Astrocyte of the hippocampus (primary cell): ENCODE measurements at places on chromosomes 7 and 10.

- DNase-seq = peak; percentile 18
Measured at GRCh38 chr7:108030516-108030915, 27.6 kb upstream of the LAMB1 start.

DNA sequence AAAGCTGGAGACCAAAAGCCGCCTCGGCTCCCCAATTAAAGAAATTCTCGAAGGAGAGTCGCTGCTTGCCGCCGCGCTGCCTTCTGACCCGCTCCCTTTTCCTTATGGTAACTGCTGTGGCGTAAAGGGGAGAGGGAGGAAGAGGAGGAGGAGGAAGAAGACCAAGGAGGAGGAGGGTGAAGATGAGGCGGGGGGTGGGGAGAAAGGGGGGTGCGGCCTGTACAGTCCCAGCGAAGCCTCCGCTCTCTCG, 388 bp downstream of the CNOT4 start:
- DNase-seq = no peak

GRCh38 chr10:5944389-5945189, 32.8 kb downstream of the IL15RA start:
- DNase-seq = peak; percentile 99

GRCh38 chr10:73998929-73999691, 1.2 kb downstream of the VCL start:
- DNase-seq = peak; percentile 88

DNA sequence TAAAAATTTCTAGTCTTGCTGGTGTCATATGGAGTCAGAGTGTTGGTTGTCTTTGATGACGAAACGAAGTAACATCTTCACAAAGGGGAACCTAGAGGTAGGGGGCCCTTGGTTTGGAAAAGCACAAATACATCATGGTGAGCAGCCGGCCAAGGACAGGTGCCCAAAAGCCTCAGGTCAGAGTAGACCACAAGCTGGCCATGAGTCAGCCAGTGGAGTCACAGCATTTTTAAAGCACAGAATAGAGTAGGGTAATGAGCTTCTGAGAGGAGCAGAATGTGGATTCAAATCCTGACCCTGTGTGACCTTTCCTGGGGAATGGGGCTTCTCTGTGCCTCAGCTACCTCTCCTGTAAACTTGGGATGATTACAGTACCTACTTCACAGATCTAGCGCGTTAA, 5.3 kb downstream of the CAMK2B start:
- DNase-seq = no peak

DNA sequence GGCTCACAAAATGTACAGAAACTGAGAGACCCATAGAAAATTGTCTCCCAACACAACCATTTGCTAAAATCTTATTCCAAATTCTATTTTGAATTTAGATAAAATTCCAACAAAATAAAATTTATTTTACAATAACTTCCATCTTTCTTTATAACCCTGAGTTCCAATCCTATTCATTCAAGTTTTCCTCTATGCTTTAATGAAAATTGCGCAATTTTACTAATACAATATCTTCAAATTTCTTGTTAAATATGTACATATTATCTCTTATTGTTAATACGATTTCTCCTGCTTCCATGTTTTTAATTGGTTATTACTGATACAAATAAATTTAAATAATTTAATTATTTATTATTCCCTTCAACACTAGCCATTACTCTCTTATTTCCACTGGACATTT, 645.2 kb upstream of the COBL start:
- DNase-seq = no peak
